ENCODE measurements at places on chromosomes 7 and 10.

- no peak for DNase-seq
Observed at GRCh38 chr7:89661876-89662275, 492.4 kb upstream of the STEAP1 start.

- DNase-seq = no peak
Observed at GRCh38 chr7:157669768-157670351, 333.1 kb downstream of the DNAJB6 start.

DNA sequence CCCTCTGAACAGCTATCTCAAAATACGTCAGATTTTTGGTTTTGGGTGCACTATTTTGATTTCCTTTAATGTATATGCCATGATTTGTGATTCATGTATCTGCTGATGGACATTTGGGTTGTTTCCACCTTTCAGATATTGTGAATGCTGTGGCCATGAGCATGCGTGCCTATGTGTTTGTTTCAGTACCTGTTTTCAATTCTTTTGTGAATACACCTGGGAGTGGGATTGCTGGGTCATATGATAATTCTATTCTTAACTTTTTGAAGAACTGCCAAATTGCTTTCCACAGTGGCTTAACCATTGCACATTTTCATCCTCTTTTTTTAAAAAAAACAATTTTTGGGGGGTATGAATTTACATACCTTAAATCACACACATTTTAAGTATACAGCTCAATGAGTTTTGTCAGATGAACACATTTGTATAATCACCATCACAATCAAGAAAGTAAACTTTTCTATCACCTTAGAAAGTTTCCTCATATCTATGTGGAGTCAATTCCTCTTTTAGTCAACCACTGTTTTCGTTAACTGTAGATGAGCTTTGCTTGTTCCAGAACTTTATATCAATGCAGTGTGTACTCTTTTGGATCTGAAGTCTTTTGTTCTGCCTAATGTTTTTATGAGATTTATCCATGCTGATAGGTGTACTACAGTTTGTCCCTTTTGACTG is 36.9 kb downstream of the CYP26A1 start:
- DNase-seq = no peak

DNA sequence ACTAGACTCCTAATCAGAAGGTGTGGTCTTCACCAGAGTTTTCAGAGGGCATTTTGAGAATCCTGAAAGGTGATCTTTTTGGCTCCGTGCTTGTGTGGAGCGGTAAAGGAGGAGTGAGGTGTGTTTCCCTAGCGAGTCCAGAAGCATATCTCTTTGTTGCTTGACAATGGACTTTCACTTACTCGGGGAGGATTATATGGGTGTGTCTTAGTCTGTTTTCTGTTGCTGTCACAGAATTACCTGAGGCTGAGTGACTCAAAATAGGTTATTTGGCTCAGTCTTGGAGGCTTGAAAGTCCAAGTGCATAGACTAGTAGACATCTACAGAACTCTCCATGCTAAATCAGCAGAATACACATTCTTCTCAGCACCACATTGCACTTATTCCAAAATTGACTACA is 57.9 kb downstream of the AKR1C4 start:
- no peak for DNase-seq

GRCh38 chr7:35519971-35520809 is 174.7 kb downstream of the HERPUD2 start:
- DNase-seq = peak; percentile 81
